ENCODE measurements at places on chromosomes 5 and 9.

DNA sequence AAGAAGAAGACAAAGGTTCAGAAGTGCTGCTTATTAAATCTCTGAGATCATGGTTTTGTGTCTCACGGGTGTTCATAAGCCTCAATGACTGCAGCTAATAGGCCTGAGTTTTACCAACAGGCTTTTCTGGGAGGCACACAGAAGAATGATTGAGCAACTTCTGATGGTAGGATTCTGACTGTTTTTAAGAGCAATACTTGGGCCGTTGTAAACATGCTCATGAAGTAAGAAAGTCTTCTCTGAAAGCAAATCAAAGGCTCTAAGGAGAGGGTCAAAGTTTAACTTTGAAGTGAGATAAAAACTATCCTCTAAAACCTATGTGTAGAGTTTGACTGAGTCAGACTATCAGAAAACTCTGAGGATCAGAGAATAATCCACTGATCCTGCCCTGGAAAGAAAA, 390.9 kb upstream of the DAB2 start:
- DNase-seq, result no peak

- no peak for DNase-seq
Measured at GRCh38 chr5:43061352-43062075, 21.4 kb upstream of the ANXA2R start.

DNA sequence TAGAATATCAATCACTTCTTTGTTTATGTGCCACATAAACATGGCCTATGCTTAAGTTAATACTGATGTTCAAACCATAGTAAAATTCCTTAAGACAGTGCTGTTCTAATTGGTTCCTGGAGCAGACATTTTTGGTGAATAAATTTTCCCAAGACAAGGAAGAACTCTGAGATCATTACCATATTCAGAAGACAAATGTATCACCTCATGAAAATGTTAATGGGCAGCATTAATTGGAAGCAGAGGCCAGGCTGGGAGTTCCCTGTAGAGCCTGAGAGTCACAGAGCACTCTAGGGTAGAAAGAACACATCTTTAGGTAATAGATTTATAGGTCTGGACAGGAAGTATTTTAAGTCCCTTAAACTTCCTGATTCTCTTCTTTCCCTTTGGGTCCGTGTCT, 240.2 kb downstream of the MAN2A1 start:
- no peak for DNase-seq

DNA sequence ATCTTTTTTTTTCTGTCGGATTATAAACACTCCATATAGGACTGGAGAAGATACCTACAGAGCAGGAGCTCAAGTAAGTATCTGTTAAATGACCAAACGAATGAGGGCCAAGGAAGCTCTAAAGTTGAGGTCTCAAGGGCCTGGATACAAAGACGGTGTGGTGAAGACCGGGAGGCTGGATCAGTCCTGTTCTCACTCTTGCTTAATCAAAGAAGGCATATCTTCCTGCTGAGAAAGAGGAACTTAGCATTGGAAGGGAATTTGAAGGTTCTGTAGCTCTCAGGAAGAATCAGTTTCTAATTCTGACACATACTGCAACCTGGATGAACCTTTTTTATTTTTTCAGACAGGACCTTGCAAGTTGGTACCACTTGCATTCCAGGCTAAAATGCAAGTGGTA, 28.3 kb upstream of the PAX5 start:
- no peak for DNase-seq

DNA sequence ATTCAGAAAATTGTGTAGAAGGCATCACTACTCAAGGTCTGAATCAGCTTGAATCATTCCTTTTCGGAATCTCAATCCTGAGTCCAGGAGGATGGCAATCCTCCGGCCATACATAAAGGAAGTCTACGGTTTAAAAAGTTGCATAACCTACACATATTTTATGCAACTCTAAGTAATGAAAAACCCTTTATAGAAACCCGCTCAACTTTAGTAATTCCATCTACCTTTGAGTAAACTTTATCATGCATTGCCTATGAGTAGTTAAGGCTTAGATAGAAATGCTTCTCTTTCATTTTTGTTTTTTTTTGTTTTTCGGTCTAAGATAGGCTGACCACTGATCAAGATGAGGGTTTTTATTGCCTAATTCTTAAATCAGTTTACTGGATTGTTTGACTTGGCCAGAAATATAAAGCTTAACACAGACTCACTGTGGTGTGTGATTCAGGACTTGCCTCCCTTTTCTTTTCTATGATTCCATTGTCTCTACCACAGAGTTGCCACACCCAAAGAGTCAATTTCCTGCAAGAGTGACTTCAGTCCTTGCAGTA, 85.0 kb downstream of the LURAP1L start:
- peak; percentile 78 for DNase-seq

- DNase-seq, result no peak
Measured at GRCh38 chr5:104267320-104268015, 704.9 kb upstream of the NUDT12 start.

- DNase-seq, result peak; percentile 13
Measured at GRCh38 chr5:45038366-45038987, 229.7 kb downstream of the MRPS30 start.

GRCh38 chr5:68331192-68332079, 115.9 kb downstream of the PIK3R1 start:
- no peak for DNase-seq

All from NCI-H460 (cell line).